GM20000 (cell line): ENCODE measurements at places on chromosomes 5 and 9.

DNA sequence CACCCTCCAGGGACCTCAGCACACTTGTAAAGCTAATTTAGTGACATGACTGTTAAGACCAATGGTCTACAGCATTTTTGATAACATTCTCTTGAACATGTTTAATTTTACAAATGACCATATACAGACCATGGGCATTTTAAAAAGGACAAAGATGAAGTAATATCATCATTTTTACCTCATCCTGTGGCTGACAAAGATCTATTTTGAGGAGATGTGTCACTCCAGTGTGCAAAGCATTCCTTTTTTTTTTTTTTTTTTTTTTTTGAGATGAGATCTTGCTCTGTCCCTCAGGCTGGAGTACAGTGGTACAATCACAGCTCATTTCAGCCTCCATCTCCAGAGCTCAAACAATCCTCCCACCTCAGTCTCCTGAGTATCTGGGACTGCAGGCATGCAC lies 118.2 kb upstream of the TBC1D2 start:
- DNase-seq: no peak

DNA sequence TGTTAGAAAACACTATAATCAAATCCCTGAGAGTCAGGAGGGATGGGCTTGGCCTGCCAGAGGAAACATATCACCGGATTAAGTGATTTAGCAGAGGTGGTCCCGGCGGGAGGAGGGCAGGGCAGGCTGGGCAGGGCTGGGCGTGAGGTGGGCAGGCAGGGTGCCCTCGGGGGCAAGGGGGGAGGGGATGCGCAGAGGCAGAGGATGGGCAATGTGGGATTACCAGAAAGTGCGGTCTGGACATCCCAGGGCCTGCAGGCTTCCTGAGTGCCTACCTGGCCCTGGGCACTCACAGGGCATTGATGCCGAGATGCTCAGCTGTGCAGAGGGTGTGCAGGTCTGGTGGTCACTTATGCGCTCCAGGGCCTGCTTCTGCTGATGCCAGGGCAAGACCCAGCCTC lies 115.2 kb downstream of the ADAMTS2 start:
- no peak for DNase-seq

GRCh38 chr5:179416114-179416822 lies 71.0 kb upstream of the ADAMTS2 start:
- DNase-seq: no peak

GRCh38 chr5:149015126-149015525 lies 47.7 kb downstream of the SH3TC2 start:
- no peak for DNase-seq

DNA sequence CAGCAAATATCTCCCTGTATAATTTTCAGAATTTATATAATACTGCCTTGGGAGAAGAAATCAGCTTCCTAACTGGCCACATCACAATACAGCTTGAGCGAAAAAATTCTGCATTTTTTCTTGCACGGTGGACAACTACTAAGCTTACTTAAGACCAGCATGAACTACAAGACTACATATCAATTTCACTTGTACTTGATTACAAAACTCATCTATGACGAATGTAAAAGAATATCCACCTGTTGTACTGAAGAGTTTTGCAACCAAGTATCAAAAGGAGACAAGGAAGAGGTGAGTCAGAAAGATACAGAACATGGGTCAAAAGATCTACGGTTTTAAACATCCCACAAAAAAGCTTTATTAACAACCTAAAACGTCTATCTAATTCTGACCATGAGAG lies 279.4 kb downstream of the BNC2 start:
- no peak for DNase-seq

DNA sequence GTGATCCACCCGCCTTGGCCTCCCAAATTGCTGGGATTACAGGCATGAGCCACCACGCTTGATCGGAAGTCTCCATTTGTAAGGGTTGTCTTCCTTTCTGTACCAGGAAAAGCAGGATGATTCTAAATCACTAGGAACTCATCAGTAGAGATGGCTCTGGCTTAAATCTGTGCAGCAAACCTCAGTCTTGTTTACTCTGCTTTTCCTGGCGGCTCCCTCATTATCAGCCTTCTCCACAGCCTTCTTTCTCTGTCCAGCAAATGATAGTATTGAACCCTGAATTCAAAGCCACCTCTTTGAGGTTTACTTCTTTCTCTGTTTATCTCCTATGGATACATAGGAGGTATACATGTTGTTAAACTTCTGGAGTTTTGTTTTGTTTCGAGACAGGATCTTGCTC lies 43.0 kb upstream of the GNE start:
- DNase-seq: no peak

DNA sequence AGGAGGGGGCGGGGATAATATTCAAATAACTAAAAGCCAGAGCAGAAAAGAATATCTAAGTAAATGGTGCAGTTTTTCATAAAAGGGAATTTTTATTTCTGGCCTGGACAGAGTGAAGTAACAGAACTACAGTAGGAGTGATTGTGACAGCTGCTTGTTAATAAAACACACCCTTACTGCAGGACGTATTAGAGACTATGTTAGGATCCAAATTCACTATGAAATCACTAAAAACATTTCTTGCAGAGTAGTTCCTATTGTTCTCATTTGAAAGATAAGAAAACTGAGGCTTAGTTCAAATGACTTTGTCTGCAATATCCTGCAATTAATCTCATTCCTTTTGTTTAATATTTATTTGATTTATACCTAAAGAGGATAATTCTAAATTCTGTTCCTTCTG lies 39.5 kb downstream of the FAM174A start:
- DNase-seq: no peak

DNA sequence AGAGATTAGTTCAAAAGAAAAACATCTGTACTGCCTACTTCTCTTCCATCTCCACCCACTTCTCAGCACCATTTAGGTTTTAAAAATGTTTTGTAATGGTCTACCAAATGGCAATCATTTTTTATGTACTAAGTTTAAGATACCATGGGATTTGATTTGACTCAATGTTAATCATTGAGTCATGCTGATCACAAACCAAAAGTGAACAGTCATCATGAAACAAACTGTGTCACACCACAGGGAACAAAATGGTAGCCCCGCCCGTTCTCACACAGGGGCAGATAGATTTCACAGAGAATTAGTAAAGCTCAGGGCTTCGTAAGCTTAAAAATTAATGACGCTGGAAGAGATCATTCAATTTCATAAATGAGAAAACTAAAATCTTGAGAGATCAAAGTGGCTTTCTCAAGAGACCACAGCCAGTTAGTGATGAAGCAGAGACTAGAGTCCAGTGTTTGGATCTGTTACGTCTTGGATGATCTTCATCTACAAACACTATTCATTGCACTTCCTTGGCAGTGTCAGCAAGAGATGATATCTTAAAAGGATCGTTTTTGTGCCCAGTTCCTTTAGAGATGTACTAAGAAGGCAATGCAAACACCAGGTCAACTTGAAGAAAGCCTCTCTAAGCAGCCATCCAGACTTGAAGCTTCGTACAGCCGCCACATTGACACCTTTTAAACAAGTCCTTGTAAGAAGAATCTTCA lies 33.9 kb upstream of the TRIO start:
- peak; percentile 76 for DNase-seq

GRCh38 chr5:102561894-102562760 lies 63.3 kb upstream of the SLCO6A1 start:
- DNase-seq: peak; percentile 23

- no peak for DNase-seq
Observed at GRCh38 chr5:77518304-77518703, 26.2 kb upstream of the WDR41 start.

GRCh38 chr5:168023191-168023590 lies 268.3 kb upstream of the WWC1 start:
- DNase-seq: no peak

- DNase-seq: peak; percentile 8
Observed at GRCh38 chr5:53041071-53041692, 52.0 kb downstream of the ITGA2 start.
